ENCODE measurements at places on chromosomes 11 and 22. TPM values are rescaled to one million over a fixed set of nuclear protein-coding genes. Genes with fewer than 3 reads are reported as not detected.
A peak's percentile ranks its signal among the peaks of the same experiment; 100 is the strongest.

DNA sequence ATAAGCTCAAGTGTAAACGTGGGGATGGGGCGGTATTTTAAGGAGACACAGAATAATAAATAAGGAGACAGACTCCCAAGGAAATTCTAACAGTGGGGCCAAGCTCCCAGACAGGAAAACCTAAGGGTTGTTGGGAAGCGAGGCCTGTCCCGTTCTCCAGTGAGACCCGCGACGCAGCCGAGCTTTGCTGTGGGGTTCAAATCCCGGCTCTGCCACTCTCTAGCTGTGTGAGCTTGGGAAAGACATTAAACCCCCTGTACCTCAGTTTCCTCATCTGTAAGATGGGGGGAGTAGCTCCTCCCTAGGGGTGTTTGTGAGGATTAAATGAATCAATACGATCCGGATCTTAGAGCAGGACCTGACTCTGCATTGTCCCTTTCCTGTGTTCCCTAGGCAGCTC is 106.8 kb downstream of the TRIM29 start:
- DNase-seq, result no peak

GRCh38 chr11:36467012-36467411 is 43.1 kb downstream of the TRAF6 start:
- DNase-seq, result no peak

DNA sequence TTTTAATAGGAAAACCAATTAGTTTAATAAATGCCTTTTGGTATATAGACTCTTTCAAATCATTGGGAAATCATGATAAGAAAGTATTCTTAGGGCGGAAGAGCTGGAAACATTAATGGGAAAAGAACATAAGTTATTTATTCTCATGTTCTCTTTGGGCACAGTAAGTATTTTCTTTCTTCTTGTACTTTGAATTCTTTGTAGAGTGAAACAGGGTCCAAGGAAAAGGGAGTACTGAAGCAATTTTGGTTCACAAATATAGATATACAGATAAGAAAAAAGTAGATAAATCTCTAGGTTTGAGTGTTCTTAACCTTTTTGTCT is 123.2 kb downstream of the MICAL2 start:
- no peak for DNase-seq

DNA sequence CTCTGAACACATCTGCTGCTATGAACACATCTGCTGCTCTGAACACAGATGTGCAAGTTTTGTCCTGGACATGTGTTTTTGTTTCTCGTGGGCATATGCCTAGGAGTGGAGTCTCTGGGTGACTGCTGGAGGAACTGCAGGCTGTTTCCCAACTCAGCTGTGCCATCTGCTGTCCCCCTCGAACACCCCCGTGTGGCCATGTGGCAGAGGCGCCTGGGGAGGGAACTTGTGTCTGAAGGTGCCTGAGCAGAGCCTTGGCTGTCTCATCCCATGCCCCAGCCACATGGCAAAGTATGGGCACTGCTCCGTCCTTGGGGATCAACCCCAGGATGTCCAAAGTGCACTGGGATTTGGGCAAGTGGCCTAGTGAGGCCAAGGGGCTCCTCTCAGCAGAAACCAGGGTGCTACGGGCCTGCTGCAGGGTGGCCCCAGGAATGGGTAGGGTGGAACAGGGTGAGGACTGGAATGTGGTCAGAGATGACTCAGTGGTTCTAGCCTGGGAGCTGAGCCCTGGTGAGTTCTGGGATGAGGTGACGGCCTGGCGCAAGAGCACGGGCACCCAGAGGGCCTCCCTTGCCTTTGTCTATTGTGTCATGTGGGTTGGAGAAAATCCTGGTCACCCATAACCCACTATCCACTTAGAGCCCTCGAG is 14.7 kb downstream of the GATD1 start:
- peak; percentile 77 for DNase-seq

GRCh38 chr11:71370895-71371673 is 77.1 kb downstream of the DHCR7 start:
- DNase-seq, result no peak

DNA sequence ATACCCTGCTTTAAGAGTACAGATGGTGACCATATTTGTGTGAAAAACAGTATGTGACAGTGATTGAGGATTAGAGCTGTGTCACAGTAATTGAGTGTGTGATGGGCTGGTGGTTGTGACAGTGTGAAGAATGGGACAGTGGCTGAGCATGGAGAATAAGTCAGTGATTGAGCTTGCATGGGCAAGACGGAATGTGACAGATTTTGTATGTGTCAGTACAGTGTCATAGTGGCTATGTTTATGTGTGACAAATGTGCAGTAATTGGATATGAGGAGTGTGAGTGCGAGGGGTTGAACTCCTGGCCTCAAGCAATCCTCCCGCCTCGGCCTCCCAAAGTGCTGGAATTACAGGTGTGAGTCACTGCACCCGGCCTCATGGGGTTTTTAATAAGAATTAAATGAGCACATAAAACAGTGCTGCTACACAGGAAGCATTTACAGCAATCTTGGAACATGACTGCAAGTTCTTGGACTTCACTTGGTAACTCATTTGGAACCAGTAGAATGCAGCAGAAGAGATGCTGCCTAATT is 583 bp upstream of the RRAS2 start:
- DNase-seq, result no peak

DNA sequence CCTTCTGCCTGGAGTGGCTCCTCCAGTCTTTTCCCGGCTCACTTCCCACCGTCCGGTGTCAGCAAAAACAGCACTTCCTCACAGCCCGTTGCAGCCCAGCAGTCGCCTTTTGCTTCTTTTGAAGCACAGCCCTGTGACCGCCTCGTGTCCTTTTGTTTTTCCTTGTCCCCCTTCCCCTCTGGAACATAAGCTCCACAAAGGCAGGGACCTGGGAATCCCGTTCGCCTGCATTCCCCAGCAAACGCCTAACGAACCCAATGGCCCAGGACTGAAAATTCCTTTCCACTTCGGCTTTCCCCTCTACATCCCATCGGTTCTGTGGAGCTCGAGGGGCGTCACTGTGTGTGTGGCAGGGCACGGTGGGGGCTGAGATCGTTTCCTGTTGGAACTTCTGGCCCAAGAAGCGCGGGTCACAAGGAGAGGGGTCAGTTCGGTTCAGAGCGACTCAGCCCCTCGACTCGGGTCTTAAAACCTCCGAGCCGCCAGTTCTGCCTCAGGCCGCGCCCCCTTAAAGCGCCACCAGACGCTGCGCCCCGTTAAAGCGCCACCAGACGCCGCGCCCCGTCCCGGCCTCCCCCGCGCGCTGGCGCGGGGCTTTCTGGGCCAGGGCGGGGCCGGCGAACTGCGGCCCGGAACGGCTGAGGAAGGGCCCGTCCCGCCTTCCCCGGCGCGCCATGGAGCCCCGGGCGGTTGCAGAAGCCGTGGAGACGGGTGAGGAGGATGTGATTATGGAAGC is 841 bp downstream of the RIC8A start:
- peak; percentile 83 for DNase-seq

GRCh38 chr22:24265734-24266133 is 4.9 kb upstream of the SPECC1L start:
- DNase-seq, result no peak

DNA sequence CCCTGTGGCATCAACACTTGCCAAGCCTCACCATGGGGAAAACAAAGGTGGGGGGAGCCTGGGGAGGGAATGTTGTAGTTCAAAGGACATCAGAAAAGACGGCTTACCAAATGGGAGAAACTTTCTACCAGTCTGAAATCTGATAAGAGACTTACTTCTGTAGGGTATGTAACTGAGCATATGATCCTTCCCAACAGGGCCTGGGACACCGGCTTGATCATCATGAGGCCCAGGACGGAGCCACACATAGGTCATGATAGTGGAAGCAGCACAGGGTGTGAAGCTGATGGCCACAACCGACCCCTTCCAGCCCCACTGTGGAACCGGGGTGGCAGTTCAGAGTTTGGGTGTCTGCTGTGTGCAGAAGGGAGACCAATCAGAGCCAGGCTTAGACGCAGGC is 51.1 kb downstream of the MICAL3 start:
- DNase-seq, result no peak

DNA sequence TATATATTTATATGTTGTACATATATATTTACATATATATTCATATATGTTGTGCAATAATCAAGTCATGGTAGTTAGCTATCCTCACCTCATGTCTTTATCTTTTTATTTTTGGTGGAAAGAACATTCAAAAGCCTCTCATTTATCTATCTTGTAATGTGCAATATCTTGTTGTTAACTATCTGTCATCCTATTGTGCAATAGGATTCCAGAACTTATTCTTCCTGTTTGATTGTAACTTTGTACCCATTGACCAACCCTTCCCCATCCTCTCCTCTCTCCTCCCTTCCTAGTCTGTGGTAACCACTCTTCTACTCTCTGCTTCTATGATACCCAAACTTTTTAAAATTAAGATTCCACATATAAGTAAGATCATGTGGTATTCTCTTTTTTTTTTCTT is 115.6 kb upstream of the PDGFD start:
- no peak for DNase-seq

GRCh38 chr11:65300621-65301275 is 13.9 kb upstream of the CDC42EP2 start:
- no peak for DNase-seq

DNA sequence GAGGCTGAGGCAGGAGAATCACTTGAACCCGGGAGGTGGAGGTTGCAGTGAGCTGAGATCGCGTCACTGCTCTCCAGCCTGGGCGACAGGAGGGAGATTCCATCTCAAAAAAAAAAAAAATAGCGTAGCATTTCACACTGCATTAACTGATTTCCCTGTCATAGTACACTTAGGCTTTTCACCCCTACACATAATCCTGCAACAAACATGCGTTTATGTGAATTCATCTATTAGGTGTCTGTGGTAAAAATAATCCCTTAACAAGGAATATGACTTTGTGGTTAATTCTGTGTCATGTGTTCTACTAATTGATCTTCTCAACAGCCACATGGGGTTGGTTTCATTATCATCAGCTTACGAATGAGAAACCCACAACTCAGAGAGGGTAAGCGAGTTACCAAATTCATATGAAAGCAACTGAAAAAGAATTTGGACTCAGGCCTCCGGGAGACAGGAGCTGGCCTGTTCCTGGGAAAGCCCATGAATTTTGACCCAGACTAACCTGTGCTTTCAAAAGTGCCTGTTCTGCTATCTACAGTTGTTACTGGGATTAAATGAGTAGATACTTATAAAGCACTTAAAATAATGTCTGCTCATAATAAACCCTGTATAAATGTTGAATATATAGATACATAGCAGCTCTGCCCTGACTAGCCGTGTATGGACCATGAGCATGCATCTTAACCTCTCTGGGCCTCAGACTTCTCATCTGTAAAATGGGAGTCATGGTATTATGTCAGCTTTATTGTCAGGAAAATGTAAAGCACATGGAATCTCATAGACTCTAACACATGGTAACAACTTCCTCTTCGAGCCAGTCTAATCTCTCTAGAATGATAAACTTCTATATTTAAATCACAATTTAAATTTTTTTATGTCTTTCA is 36.6 kb downstream of the KCNJ1 start:
- DNase-seq, result no peak

DNA sequence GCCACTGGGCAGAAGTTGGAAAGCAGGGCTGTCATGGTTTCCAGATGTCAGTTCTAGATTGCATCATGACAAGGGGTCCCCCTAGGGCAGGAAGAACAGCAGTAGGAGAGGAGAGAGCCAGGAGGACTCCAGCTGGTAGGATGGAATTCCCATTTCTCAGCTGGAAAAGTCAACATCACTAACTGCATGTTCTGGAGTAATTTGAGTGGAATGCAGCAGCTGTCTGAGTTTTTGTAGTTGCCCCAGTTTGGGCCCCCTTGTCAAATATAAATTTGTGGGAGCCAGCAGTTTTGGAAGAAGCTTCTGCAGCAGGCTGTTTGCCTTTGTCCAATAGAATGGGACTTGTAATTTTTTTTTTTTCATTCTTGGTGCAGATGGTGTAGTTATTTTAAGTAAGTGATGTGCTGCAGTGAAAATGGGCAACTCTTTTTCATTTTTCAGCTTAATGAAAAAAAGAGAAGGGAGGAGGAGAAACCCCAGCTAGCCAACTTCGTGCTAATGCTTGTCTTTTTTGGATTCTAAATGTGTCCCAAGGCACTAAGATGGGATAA is 86.9 kb downstream of the LDLRAD3 start:
- DNase-seq, result no peak

GRCh38 chr11:15663777-15664218 is 549.1 kb downstream of the INSC start:
- DNase-seq, result no peak

- peak; percentile 48 for DNase-seq
Measured at GRCh38 chr11:102494216-102494615, 36.3 kb downstream of the MMP7 start.

GRCh38 chr11:3170044-3170755 is 5.1 kb upstream of the OSBPL5 start:
- no peak for DNase-seq

DNA sequence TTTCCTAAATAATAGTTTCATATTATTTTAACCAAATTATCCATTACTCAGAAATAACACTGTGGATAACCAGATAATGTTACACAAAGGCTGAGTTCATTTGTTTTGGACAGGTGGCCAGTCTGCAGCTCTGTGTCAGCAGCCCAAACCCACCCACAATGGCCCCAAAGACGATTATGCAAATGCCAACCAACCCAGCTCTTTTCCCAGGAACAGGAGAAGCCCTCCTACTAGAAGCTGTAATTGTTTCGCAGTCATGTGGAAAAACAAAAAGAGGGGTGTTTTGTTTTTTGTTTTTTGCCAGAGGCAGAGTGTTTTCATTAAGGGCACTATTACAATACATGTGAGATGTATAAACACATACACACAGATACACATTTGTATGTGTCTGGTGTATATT is 102.1 kb downstream of the FCHSD2 start:
- no peak for DNase-seq

DNA sequence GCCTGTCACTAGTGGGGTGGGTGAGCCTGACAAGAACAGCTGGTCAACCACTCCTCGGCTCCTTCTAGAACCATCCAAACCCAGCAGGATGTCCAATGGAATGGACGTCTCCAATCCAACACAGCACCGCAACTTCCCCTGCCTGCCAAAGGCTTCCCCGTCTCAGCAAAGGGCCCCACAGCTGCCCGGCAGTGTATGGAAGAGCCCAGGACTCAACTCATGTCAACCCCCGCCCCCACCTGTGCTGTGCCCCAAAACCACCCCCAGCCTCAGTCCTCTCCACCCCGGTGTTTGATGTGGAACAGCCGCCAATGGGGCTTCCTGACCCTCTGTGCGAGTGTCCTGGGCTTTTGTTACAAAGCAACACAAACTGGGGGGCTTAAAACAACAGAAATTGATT is 223.8 kb downstream of the CTTN start:
- DNase-seq, result no peak

C11orf86 gene
- not detected for total RNA-seq

GAB4 gene
- not detected for total RNA-seq

CALCA gene
- not detected for total RNA-seq

RAPSN gene
- total RNA-seq, result 3.6 TPM

RHBDD3 gene
- 51.7 TPM for total RNA-seq

OR6A2 gene
- total RNA-seq, result 0.09 TPM

MTFP1 gene
- total RNA-seq, result 33.6 TPM

TYR gene
- not detected for total RNA-seq

Data from Calu3 (cell line).